CD8-positive, alpha-beta memory T cell (primary cell): ENCODE measurements at places on chromosomes 3 and 15. TPM values are rescaled to one million over a fixed set of nuclear protein-coding genes. Genes with fewer than 3 reads are reported as not detected.

Gene SLC28A2
- not detected for total RNA-seq

Gene PLA2G4E
- not detected for total RNA-seq

Gene TMEM212
- total RNA-seq: not detected

DNA sequence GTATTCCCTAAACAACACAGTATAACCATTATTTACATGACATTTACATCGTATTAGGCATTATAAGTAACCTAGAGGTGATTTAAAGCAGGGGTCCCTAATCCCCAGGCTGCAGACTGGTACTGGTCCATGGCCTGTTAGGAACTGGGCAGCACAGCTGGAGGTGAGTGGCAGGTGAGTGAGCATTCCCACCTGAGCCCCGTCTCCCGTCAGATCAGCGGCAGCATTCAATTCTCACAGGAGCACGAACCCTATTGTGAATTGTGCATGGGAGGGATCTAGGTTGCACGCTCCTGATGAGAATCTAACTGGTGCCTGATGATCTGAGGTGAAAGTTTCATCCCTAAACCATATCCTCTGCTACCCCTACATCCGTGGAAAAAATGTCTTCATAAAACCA, 138.2 kb downstream of the ATP10A start:
- no peaks in the 10 kb centered on the region for H3K4me1 ChIP-seq
- no peaks in the 10 kb centered on the region for H3K36me3 ChIP-seq
- no peak for DNase-seq
- H3K27me3 ChIP-seq: no peaks in the 10 kb centered on the region
- H3K27ac ChIP-seq: no peak overlapping the region

GRCh38 chr15:57135800-57136199, 217.4 kb downstream of the TCF12 start:
- H3K4me1 ChIP-seq: peaks cover 13% of the 10 kb centered on the region
- no peaks in the 10 kb centered on the region for H3K27me3 ChIP-seq
- no peak overlapping the region for H3K27ac ChIP-seq
- no peak overlapping the region for H3K4me3 ChIP-seq

GRCh38 chr3:173676094-173676493, 278.6 kb downstream of the NLGN1 start:
- DNase-seq: no peak
- H3K36me3 ChIP-seq: no peaks in the 10 kb centered on the region
- no peak overlapping the region for H3K4me3 ChIP-seq
- H3K27ac ChIP-seq: no peak overlapping the region
- no peaks in the 10 kb centered on the region for H3K27me3 ChIP-seq

GRCh38 chr3:31129241-31129640, 234.8 kb upstream of the GADL1 start:
- no peaks in the 10 kb centered on the region for H3K4me1 ChIP-seq
- no peak overlapping the region for H3K27ac ChIP-seq
- no peak overlapping the region for H3K4me3 ChIP-seq
- H3K36me3 ChIP-seq: no peaks in the 10 kb centered on the region
- no peaks in the 10 kb centered on the region for H3K27me3 ChIP-seq
- no peak for DNase-seq

Gene GHRL
- not detected for total RNA-seq

Gene CLDN18
- total RNA-seq: not detected

Gene MOBP
- total RNA-seq: not detected

GRCh38 chr3:169581633-169582032, 81.9 kb downstream of the MECOM start:
- H3K36me3 ChIP-seq: no peaks in the 10 kb centered on the region
- H3K4me1 ChIP-seq: no peaks in the 10 kb centered on the region
- no peak overlapping the region for H3K4me3 ChIP-seq
- no peaks in the 10 kb centered on the region for H3K27me3 ChIP-seq
- H3K27ac ChIP-seq: no peak overlapping the region

Gene GJD2
- not detected for total RNA-seq

Gene USP19
- 71.8 TPM for total RNA-seq

- no peak overlapping the region for H3K4me3 ChIP-seq
- H3K4me1 ChIP-seq: no peaks in the 10 kb centered on the region
- H3K36me3 ChIP-seq: no peaks in the 10 kb centered on the region
- no peak for DNase-seq
- H3K27ac ChIP-seq: no peak overlapping the region
These were observed 184.0 kb upstream of the LYSMD4 start for GRCh38 chr15:99917252-99917651.
